ENCODE measurements at places on chromosomes 7 and 10.

- DNase-seq, result no peak
Observed at GRCh38 chr7:131967216-131967730, 410.8 kb upstream of the PODXL start.

DNA sequence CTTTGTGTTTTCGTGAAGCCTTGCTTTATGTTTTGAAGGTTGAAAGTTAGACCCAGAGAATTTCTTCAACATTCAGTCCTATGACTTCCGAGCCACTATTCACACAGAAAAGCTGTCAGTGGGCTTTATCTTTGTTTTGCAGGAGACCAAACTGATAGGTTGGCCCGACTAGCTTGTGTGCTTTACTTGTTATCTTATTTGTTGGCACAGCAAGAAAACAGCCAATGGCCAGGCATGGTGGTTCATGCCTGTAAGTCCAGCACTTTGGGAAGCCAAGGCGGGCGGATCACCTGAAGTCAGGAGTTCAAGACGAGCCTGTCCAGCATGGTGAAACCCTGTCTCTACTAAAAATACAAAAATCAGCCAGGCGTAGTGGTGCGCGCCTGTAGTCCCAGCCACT is 16.0 kb upstream of the GDI2 start:
- DNase-seq, result no peak

- no peak for DNase-seq
Observed at GRCh38 chr10:1595726-1596125, 141.6 kb downstream of the ADARB2 start.

- DNase-seq, result no peak
Observed at GRCh38 chr10:110859206-110859972, 12.3 kb upstream of the PDCD4 start.

- DNase-seq, result no peak
Observed at GRCh38 chr7:101426303-101427011, 63.8 kb downstream of the COL26A1 start.

GRCh38 chr10:103476046-103476768 is 2.8 kb downstream of the CALHM3 start:
- peak; percentile 22 for DNase-seq

- no peak for DNase-seq
Observed at GRCh38 chr10:85741626-85742300, 624.8 kb downstream of the GRID1 start.

GRCh38 chr7:147170341-147171012 is 1053.9 kb downstream of the CNTNAP2 start:
- DNase-seq, result no peak

DNA sequence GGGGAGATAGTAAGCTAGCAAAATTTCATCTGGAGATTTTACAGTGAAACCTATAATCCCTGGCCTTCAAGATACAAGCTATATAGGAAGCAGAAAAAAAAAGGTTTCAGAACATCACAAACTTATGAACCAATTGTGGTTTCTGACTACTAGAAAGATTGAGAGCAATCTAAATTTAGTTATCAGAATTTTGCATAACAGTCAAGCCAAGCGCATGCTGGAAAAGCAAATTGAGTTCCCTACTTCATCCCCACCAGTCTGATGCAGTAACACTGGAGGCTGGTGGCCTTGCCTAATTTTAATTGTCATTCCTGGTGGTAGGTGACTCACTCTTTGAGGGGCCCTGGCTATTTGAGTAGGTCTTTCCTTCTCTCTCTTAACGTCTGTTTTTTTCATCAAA is 46.3 kb upstream of the ELMO1 start:
- DNase-seq, result no peak

DNA sequence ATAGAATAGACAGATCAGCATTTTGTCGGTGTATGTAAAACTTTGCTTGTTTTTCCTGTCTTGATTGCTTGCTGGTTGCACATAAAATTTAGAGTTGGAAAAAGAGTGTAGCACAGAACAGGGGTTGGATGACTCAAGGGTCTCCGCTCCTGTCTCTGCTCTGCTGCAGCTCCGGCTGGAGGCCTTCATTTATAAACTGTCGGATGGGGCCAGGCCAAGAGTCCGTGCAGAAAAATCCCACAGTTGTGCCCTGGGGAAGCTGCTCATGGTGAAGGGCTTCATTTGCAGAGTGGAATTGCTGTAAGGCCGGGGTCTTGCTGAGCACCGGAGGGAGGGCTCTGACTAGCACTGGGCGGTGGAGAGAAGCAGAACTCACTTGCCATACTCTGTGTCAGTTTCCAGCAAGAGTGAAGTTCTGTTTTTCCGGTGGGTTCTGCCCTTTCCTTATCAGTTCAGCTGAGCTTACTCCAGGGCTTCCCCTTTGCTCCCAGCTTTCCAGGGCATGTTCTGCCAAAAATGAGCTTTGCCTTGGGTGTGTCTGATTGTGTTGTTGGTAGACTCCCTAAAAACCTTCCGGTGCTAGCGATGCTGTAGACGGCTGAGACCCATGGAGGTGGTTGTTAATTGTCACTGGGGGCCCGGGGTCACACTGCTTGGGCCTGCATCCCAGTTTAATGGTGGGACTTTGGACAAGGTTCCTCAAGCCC is 67.2 kb downstream of the CAMK1D start:
- DNase-seq, result no peak
